ENCODE measurements at places on chromosomes 6 and 20.
A peak's percentile ranks its signal among the peaks of the same experiment; 100 is the strongest.

GRCh38 chr20:52033313-52033712 is 158.3 kb downstream of the ZFP64 start:
- no peak for DNase-seq

- DNase-seq, result no peak
Observed at GRCh38 chr6:105985098-105985815, 100.9 kb upstream of the PRDM1 start.

DNA sequence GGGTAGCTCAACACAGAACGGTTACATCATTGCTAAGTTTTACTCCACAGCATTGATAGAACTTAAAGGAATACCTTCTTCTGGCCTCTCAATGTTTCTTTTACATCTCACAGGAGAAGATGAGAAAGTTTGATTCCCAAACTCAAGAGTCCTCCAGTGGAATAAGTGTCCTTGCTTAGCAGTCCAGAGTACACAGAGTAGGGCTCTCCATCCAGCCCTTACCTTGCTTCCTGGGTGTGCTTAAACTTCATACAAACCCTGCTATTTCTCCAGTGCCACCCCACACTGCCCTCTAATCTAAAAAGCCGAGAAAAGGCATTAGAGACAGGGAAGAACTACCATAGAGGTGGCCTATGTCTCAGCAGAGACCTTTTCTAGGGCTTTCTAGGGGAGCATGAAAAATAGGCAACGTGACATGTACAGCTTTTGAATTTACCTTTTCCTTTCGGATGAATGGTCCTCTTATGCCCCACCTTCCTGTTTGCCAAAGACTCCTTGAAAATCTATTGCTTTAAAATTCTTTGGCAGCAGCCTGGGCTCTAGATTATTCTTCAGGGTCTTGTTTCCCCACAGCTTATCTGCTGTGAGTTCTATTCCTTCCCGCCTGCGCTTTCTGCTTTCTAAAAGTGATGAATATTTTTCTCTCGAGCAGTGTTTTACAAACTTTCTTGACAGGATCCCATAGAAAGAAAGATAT is 12.1 kb downstream of the ADGRF1 start:
- DNase-seq, result no peak

DNA sequence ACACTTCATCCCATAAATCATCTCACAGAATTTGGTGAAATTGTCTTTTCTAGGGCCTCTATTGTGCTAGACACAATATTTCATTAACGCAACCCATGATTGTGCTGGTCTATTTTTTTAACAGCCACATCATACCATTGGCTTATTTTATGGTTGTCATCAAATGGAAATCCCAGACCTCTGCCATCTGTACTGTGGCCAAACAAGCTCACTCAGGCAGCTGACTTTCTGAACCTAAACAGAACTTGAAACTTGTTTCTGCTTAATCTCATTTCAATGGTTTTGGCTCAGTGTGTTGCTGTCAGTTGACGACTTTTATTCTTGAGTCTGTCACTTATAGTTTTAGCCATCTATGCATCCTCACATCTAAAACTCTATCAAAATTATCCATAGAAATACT is 111.8 kb downstream of the HAO1 start:
- no peak for DNase-seq

DNA sequence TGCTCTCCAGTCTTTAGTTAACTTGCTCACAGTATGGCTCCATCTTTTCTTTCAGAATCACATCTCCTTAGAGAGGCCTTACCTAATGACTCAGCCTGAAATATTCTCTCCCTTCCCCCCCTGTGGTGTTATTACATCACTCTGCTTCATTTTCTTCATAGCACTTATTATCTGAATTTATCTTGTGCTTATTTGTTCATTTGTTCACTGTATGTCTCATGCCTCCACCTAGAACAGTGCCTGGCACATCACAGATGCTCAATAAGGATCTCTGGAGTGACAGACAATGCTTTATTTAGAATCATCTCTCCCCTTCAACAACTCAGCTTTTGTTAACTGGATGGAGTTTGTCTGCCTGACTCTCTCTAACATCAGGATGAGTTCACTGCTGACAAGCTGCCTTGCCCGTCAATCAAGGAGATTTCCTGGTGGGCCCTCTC is 96.6 kb upstream of the MAN1A1 start:
- no peak for DNase-seq

GRCh38 chr20:50821994-50822393 is 27.1 kb downstream of the BCAS4 start:
- DNase-seq, result no peak

DNA sequence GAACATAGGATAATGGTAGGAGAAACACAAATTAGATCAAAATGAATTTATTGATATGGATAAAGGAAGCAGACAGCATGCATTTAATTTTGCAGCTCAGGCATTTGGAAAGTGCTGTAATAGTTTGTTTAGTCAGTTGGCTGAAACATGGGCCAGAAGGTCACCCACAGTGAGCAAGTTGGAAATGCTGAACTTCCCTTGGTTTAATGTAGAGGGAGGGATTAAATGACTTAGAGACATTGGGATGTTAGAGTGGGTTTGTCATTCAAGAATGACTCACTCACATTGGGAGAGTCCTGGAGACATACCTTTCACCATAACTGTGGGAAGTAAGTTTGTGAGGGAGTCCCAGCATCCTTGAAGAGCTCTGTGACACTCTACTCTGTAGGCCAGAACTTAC is 231.5 kb upstream of the PLCB4 start:
- no peak for DNase-seq

- no peak for DNase-seq
Observed at GRCh38 chr6:16285467-16286150, 47.2 kb downstream of the GMPR start.

DNA sequence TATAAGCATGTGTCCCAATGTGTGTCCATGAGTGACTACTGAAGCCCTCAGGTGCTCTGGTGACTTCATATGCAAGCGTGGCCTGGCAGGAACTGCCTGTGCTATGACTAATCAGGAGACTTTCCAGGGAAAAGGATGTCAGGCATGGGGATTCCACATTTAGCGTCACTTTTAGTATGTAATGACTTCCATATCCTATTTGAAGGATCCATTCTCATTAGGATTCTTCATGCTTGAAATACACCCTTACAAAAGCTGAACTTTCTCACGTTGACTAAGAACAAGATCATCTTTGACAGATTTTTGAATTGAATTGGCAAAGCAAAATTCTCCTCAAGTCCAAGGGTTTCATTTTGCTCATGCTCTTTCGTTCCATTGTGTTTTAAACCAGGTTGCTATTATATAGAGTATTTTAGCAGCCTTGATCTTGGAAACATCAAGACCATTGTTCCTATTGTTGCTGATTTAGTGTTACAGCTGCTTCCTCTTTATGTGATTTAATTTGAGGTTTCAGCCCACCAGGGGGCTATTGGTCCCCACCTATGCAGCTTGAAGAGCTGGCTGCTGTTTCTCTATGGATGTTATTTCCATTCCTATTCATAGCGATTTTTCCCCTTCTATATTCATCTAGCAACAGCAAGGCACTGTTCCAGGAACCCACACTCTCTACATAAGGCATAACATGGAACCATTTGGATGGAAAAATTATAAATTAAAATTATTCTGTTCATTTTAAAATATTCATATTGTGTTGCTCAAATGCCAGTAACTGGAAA is 418.6 kb downstream of the CDKAL1 start:
- DNase-seq, result no peak

DNA sequence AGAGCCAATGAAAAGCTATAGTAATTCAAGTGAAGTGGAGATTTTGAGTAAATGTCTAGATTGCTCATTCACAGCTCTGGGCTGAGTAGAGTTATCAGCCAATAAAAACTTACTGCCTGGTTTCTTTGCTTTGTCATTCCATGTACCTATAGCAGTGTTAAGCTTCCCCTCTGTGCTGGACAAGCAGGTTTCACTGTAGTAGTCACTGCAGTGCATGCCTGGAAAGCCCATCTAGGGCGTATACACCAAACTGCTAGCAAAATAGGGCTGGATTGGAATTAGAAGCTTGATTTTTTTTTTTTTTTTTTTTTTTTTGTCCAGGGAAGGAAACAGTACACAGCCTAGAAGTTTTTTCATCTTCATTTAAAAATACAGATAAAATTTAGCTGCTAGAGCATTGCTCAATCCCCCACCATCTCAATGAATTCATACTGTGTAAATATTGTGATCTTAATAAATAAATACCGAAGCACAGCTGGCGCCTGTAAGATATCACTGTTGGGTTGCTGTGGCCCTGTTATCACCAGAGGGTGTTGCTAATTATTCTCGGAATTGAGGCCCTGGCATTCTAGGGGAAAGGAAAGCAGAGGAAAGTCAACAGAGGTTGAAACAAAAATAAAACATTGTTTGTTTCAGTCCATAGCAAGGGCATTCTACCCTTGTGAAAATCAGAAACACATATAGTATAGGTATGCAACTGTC is 968.5 kb upstream of the GJE1 start:
- DNase-seq, result peak; percentile 80

DNA sequence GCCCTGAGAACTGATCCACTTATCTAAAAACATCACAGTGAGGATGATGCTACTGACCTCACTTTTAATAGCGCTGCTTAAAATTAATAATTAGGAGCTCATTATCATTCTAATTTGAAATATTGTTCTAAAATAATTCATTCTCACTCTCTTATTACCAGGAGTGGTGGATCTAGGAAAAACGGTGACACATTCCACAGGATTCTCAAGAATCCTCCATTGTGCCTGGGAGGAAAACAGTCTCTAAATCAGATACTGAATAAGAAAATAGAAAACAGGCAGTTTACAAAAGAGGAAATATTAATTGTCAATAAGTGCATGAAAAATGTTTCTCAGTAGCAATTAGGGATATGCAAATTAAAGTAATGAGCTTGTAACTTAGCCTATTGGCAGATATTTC is 187.4 kb downstream of the TENT5A start:
- no peak for DNase-seq

- no peak for DNase-seq
Observed at GRCh38 chr20:64105846-64106434, 1.4 kb downstream of the NPBWR2 start.

DNA sequence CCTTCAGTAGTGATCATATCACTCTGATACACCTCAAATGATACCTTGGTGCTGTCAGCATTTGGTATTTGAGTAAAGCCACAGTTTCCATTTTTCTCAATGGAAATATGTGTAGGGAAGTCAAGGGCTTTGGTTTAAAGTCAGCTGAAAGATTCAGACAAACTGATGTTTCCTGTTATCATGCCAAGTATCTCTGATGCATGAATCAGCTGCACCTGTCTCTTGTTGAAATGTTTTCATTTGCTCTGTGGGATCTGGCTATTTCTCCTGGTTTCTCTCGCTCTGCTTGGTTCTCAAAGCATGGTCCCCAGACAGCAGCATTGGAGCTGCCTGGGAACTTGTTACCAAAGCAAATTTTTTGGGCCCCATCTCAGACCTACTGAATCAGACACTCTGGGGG is 23.5 kb downstream of the ZFP64 start:
- DNase-seq, result no peak

DNA sequence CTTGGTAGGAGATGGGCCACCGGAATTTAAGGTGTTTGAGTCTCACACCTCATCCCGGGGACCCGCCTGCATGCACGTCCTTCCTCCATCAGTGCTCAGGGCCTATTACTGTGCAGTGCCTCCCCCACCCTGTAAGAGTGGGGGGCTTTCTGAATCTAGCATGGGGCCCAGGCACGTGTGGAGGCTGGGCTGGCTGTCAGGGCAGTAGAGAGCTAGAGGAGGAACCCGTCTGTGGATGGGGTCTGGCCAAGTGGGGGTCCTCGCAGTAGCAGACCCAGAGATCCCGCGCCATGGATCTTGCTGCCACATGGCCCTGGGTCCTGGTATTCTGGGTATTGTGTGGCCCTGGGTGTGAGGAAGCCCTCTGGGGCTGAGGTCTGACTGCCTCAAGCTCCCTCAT is 42.9 kb downstream of the SRC start:
- DNase-seq, result no peak

GRCh38 chr6:27867051-27867944 is 44.9 kb downstream of the OR2B2 start:
- peak; percentile 94 for DNase-seq

DNA sequence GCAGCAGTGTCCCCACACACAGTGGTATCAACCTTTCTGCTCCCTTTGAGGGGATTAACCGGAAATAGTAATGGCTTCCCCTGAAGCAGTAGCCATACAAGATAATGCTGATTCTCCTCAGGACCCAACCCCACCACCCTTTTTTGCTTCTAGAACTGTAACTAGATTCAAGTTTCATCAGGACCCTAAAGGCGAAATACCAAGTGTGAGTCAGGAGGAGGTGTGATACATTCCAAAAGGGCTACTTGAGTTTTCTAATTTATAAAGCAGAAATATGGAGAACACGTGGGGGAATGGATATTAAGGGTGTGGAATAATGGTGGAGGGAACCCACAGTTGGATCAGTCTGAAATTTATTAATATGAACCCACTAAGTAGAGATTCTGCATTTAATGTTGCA is 51.5 kb upstream of the CAP2 start:
- no peak for DNase-seq

DNA sequence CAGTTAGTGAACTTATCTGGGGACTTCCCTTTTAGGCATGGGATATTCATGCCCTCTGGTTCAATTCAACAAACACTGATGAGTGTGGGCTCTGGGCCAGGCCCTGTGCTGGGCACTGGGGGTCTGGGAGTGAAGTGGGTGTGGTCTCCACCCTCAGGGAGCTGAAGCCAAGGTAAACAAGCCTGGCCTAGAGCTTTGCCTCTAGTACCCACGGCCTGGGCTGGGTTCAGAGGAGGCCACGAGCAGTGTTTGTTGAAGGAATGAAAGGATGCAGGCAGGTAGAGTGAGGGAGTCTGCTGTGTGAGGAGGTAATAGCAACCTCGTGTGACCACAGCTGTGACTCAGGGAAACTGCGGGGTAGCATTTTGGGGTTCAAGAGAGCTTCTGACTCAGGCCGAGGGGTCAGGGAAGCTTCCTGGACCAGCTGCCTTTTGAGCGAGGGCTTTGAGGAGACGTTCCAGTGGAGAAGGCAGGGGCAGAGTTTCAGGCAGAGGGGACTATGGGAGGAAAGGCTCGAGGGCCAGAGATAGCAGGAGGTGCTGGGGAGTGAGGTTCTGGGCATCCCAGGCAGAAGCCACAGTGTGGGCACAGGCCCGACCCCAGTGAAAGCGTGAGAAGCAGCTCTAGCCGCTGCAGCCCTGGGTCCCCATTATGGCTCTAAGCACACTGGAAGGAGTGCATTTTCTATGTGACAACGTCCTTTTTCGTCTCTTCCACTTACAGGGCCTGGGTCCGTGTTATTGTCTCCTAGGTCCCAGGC is 5.6 kb downstream of the MYLK2 start:
- DNase-seq, result no peak
